Activated B cell treated with CpG ODN at 0.5 μM for 24 hours (primary cell): ENCODE measurements at places on chromosomes 1 and 21. TPM values are rescaled to one million over a fixed set of nuclear protein-coding genes. Genes with fewer than 3 reads are reported as not detected.

ADARB1 gene
- total RNA-seq: 21.6 and 22.6 TPM in 2 replicates

IFI6 gene
- 10.9 and 11.4 TPM in 2 replicates for total RNA-seq

GRCh38 chr1:15100121-15100879, 53.2 kb upstream of the TMEM51 start:
- DNase-seq: peak; percentile 31

DNA sequence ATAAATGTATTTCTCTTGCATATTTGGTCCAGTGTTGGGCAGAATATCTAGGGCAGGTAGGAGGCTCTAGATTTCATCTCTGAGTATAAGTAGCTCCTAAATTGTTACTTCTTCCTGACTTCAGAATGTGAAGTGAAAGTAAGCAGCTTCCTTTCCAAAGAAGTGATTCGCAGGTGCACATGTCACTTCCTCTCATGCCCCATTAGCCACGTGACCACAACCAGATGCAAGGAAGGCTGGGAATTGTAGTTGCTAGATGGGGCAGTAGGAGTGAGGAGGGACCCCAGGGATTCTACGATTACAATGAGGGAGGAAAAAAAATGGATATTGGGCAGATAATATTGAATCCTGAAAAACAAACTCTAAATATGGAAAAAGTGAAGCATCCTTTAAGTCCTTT, 113.2 kb upstream of the CYYR1 start:
- no peak for DNase-seq

PFKFB2 gene
- total RNA-seq: 7.6 and 10.1 TPM in 2 replicates

- DNase-seq: no peak
Observed at GRCh38 chr21:30714456-30714855, 4.1 kb downstream of the KRTAP21-3 start.
